T-helper 2 cell (primary cell): ENCODE measurements at places on chromosomes 7 and 10.

- DNase-seq: no peak
Measured at GRCh38 chr7:17401791-17402627, 103.6 kb downstream of the AHR start.

DNA sequence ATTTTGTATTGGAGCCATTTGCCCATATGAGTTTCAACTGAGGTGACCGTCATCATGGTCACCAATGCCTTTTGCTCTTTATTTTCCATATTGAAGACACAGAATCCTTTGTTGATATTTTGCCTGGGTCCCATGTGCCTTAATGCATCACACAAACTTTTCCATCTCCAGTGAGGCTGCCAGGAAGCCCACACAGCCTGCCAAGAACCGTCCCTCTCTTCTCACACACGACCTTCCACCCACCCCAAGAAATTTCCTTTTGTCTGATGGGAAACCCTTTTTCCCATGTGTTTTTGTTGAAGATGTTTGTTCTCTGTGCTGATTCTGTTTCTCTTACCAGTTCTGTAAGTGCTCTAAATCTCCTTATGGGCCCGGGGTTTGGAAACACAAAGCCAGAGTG is 168.9 kb downstream of the CSTF2T start:
- DNase-seq: no peak

DNA sequence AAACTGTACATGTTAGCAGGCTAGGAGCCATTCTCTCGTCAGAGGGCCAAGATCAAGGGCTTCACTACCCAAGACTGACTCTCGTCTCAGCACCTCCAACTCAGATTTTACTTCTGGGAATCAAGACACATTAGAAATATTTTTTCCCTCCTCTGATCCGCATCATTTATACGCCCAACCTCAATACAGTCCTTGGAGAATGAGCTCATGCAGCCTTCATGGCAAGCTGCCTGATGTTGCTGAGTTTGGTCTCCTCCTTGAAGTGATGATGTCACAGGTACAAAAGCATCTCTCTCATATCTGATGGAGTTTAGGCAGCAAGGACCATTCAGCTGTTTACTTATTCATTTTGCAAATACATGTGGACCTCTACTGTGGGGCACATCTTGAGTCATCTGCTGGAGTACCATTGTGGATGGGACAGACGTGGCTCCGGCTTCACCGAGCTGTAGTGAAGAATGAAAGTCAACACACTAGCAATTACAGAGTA is 114.0 kb downstream of the BMPER start:
- DNase-seq: no peak

GRCh38 chr10:80503584-80504157 is 34.0 kb upstream of the SH2D4B start:
- DNase-seq: no peak

DNA sequence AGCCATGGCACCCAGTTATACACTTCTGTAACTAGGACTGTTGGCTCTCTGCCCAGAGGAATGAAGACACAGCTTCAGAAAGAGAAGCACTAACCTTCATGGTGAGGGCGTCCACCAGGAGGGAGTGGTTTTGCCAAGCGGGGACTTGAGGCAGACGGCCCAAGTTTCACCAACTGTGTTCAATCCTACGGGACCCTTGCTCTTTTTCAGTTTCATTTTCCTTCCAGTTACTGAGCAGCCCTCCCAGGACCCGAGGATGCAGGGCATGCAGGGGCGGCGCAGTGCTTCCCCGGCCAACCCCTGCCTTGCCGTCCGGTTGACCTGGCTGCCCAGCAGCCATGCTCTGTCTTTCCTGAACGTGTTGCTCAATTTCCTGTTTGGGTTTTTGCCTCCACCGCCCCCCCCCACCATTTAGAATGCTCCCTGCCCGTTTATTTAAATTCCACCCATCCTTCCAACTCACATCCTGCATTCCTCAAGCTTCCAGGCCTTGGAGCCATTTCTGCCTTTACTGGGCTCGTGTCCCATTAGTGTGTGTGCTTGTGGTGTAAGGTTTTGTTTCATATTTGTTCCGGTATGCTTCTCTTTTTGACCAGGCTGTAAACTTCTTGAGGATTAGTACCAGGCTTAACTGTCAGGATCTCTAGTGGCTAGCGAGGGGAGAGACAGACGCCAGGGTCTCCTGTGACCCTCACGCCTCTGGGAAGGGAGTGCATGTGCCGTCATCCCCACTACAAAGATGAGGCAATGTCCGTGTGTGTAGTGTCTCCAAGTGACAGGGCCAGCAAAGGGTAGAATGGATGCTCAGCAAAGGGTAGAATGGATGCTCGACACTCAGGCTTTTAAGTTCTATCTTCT is 31.6 kb downstream of the IL15RA start:
- no peak for DNase-seq

DNA sequence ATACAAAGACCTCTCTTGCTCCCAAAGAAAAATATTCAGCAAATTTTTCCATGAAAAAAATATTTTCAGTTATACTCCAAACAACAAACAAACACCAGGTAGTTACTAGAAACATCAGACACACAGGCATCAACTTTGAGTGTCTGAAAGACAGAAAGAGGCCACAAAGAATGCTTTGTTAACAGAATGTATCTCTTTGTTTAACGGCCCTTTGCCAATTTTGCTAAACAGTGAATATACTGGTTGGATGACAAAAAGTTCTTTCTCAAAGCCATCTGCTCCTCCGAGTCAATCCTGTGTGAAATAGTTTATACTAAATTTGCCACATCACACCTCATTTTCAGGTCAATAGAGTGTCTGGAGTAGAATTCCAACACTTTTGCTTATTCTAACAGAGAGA is 216.7 kb upstream of the PHF14 start:
- no peak for DNase-seq

- no peak for DNase-seq
Measured at GRCh38 chr7:16040346-16040745, 353.9 kb upstream of the MEOX2 start.

GRCh38 chr10:71880425-71881306 is 29.6 kb upstream of the PSAP start:
- DNase-seq: no peak

GRCh38 chr10:17122726-17123661 is 6.6 kb downstream of the CUBN start:
- no peak for DNase-seq

DNA sequence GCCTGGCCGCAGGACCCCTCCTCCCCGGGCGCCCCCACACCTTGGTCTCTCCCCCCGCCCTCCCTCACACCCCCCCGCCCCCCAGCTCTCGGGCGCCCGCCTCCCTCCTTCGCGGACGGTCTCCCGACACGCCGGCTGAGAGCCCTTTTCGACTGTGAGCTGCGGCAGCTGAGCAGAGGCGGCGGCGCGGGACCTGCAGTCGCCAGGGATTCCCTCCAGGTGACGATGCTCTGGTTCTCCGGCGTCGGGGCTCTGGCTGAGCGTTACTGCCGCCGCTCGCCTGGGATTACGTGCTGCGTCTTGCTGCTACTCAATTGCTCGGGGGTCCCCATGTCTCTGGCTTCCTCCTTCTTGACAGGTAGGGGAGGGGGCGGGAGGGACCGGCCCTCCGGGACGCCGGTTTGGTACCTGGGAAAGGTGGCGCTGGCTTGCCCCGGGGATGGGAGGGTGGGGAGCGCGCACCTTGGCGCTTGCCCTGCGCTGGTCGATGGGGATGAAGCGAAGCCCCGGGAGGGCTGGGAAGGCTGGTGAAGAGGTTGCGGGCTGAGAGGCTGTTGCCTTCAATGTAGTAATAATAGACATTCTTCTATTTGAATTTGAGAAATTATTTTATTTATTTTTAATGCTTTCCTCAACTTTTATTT is at the start of gene BMPER:
TSS of gene BMPER (plus strand) at position 151 of the 644 bp plus-strand sequence. CDS start at position 226, 75 bp downstream.
- DNase-seq: no peak

DNA sequence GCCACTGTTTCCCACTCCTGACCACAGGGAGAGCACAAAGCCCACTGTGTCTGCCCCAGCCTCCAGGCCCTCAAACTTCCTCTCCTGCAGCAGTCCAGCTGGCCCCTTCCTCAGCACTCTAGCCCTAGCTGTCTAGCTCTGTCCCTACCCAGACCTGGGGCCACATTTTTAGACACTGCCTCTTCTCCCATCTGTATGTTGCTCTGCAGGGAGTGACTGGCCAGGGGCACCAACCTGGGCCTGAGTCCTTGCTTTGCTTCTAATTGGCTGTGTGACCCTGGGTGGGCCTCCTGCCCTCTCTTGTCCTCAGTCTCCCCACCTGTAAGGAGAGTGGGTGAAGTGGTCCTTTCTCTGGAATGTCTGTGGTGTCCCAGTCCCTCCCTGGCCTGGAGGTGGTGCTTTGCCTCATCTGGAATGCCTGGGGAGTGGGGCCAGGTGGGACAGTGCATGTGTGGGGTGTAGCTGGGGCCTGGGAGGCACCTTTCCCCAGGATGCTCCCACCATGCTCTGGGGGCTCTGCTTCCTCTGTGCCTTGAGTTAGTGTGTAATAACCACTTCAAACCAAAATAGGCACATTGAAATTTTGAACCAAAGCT is 25.1 kb downstream of the AQP1 start:
- DNase-seq: no peak

GRCh38 chr10:71968553-71969474 is 4.6 kb downstream of the CHST3 start:
- DNase-seq: no peak

DNA sequence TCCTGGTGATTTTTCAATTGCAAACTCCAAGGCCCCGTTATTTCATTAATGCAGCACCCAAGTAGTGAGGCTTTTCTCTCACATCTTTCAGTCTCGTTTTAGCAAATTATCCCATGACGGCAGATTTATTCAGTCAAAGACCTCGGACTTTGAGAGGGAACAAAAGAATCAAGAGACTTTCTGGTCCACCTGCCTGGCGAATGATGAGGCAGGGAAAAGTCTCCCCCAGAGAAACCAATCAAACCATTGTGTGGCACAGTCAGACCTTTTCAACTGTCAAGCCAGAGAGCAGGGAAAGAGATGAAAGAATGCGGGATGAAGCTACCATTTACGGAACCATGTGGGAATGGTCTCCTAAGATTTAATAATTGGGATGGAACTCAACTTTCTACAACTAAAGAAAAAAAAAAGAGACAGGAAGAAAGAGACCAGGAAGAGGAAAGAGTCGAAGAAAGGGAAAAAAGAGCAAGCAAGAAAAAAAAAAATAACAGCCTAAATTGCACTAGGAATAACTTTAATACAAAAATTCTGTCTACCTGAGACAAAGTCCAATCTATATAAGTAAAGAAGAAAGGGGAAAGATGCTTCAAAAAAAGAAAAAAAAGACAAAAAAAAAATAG is 22.8 kb downstream of the GLI3 start:
- DNase-seq: no peak

DNA sequence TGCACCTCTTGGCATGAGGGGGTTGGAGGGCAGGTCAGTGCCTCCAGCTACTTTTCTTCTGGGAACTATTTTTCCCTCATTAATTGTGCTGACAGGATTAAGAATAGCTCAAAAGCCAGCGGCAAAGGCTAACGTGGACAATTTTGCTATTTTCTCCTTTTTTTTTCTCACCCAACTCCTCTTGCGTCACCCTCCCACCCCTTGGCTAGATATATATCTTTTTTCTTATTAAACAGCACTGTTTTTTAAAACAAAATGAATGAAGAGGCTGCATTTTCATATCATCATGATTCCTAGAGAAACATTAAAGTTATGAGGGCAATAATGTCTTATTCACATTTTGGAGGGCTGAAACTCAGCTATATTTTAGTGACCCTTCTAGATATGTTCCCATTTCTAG is 251.8 kb upstream of the NFE2L3 start:
- DNase-seq: no peak

GRCh38 chr10:110218632-110219031 is 11.2 kb downstream of the MXI1 start:
- no peak for DNase-seq

DNA sequence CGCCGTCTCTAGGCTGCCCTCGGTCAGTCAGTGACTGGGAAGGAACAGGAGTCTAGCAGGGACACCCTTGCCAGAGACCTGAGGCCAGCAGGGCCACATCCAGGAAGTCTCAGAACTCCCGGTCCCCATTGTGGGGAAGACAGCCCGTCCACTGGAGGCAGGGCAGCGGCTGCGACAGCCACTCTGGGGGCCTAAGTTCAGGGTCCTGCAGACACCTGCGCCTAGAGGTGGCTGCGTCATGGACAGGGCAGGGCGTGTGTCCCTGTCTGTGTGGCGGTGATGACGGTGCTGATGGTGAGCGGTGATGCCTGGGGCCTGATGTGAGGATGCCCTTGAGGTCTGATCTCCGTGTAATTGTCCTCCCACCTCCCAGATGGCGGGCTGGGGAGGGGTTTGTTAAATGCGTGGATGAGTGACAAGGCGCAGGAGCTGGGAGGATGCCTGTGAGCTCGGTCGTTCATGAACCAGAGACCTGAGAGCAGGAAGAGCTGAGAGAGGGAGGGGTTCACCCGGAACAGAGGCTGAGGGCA is 537.9 kb upstream of the FOXK1 start:
- no peak for DNase-seq

GRCh38 chr7:82539969-82540368 is 96.4 kb upstream of the CACNA2D1 start:
- no peak for DNase-seq

DNA sequence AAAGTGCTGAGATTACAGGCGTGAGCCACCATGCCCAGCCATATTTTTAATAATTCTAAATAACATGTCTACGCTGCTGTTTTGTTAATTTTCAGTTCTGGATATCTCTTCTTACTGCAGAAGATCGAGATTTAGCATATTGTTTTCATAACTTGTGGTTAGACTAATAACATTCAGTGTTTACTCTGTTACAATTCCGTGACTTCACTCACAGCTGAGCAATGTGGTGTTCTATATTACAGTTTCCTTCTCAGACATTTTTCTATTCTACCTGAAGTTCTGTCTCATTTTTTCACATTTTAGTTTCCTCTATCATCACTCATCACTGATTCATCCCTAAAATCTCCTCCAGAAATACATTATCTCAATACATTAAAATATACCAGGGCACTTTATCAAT is 10.9 kb downstream of the RNF32 start:
- DNase-seq: no peak

GRCh38 chr7:49398236-49398635 is 375.2 kb upstream of the VWC2 start:
- DNase-seq: no peak

DNA sequence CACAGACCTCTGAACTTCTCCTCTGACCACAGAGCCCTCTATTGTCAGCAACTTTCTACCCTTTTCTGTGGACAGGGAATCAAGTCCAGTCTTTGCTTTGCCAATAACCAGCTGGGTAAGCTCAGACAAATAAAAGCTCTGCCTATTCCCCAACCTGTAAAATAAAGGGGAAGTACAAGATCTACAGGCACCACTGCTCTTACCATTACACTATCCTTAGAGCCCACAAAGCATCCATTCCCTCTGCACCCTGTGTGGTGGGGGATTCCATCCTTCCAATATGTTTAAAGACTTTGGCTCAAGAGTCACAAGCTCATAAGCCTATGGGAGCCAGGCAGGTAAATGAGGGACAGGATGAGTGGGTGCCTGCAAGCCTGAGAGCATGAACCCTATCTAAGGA is 88.2 kb downstream of the PARD3 start:
- no peak for DNase-seq

DNA sequence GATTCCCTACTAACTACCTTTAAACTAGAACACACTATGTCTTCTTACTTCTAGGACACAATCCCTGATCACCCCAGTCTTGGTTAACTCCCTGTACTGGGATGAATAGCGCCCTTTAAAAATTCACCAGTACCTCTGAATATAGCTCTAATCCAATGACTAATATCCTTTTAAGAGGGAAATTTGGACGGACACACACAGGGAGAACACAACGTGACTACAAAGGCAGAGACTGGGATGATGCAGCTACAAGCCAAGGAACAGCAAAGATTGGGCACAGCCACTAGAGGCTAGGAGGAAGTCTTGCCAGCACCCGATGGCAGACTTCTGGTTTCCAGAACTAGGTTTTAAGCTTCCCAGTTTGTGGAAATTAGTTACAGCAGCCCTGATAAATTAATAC is 81.4 kb downstream of the MALSU1 start:
- DNase-seq: no peak
